Fibroblast of skin of left biceps (primary cell): ENCODE measurements at places on chromosomes 1 and 21.

DNA sequence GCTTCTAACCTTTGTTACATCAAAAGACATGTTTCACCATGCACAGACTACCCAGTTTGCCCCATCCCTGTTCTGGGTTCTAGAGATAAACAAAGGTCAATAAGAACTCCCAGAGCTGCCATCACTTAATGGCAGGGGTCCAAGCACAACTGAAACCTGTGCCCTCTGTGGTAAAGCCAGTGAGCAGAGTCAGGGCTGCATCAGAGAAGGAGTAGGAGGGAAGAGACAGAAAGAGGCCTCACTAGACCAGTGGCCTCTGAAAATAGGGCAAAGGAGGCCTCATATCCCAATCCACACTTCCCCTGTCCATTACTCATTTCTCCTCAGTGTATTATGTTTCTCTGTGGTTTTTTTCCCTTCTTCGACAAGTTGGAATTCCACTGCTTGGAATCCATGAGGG lies 10.2 kb downstream of the ATP1A2 start:
- no peak for DNase-seq

GRCh38 chr1:63601912-63602311 lies 8.7 kb downstream of the PGM1 start:
- no peak for DNase-seq

DNA sequence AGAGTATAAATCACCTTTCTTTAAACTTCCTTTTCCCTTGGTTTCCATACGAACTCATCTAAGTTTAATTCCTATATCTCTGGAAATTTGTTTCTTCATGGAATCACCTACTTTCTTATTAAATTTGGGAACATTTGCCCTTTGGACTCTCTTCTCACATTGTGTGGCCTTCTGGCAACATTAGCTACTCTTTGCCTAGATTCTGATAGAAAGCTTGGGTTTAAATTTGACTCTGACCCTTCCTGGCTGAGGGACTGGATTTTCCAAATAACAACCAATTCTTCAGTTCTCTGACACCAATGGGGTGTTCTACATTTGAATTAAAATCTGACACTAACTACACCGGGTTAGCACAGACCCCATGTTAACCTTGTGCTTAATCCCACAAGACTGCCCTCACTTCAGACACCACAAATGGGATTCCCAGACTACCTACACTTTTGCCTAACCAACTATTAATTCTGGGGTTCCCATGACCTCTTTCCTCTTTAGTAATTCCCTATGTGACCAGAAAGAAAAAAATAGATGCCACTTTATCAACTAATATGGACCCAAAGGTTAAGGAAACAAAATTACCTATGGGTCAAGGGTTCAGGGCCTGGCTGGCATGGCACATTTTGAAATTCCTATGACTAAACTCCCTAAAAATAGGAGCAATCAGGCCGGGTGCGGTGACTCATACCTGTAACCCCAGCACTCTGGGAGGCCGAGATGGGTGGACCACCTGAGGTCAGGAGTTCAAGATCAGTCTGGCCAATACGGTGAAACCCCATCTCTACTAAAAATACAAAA lies 9.7 kb upstream of the THEM4 start:
- no peak for DNase-seq

DNA sequence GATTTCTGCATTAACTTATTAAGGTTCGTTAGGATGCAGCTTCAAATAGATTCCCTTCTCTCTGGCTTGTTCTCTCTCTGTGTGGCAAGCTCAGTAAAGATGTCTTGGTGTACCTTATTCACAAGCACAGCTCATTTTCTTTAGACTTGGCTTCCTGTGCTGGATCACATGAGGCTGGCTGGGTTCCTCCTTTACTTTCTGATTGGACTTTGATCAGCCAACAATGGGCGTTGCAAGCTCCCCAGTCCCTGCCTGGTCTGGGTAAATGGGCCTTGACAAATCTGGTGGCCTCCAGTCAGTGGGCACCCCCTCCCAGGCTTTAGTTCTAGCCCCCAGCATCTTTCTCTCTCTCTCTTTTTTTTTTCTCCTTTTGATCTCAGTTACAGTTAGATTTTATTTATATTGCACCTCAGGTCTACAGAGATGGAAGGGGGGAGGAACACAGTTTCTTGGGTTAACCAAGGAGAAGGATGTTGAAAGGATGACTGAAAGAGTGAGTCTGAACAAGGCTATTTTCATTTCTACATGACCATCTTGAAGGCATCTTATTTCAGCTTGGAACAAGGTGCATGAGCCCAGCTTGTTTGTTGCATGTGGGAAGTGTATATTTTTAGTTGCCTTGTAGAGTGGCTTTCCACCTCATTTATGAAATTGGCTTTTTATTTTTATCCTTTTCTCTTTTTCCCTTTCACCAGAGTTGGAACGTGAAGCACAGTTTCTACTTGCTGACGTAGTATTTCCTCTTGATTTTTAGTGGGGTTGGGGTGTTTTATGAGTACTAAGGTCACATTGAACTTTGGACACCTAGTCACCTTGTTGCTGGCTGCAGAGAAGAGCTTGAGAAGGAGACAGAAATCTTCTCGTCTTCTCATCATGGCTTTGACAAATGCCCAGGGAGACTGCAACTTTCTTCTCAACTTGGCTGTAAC lies 77.1 kb downstream of the PBX1 start:
- DNase-seq = no peak

GRCh38 chr1:76433526-76433925 lies 359.0 kb downstream of the ST6GALNAC3 start:
- DNase-seq = no peak

DNA sequence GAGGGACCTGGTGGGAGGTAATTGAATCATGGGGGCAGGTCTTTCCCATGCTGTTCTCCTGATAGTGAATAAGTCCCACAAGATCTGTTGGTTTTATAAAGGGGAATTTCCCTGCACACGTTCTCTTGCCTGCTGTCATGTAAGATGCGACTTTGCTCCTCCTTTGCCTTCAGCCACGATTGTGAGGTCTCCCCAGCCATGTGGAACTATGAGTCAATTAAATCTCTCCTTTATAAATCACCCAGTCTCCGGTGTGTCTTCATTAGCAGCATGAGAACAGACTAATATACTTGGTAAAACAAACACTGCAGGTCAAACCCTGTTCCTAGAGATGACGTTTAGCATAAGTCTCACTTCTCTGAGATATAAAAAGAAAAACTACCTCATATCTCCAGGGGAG lies 148.3 kb downstream of the MATN1 start:
- no peak for DNase-seq
